ENCODE measurements at places on chromosomes 11 and 22. TPM values are rescaled to one million over a fixed set of nuclear protein-coding genes. Genes with fewer than 3 reads are reported as not detected.

DNA sequence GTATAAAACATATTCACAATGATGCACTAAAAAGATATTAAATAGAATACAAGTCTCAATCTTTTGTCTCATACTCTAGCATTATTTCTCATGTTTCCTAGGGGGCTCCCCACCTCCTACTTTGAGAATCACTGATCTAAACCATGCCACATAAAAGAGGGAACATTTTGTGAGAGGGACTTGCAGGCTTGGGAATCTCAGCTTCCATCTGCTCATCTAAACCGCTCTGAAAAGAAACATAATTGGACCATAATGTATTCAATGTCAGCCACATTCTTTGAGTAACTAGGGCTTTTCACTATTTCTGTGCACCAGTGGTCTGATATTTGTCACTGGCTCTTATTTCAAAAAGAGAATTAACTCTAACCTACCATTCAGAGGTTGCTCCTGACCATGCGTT, 6.4 kb upstream of the CSRP3 start:
- no peak for DNase-seq

DNA sequence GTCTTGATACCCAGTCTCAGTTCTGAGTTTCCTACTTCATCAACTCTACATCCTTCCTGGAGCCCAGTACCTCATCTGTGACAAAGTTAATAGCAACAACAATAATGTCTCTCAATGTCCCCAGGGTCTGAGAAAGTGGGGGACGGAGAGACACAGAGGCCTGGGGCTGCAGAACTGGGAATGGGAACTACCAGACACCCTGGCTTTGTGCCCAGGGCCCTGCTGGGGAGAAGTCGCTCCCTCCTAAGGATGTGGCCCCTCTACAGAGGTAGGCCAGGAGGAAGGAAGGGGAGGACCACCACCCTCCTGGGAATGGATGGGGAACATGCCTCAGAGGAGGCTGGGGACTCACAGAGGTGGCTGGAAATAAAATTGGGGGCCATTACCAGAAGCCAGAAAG, 5.5 kb downstream of the PRG3 start:
- DNase-seq, result no peak

- DNase-seq, result no peak
Measured at GRCh38 chr22:39980596-39980995, 14.2 kb upstream of the FAM83F start.

DNA sequence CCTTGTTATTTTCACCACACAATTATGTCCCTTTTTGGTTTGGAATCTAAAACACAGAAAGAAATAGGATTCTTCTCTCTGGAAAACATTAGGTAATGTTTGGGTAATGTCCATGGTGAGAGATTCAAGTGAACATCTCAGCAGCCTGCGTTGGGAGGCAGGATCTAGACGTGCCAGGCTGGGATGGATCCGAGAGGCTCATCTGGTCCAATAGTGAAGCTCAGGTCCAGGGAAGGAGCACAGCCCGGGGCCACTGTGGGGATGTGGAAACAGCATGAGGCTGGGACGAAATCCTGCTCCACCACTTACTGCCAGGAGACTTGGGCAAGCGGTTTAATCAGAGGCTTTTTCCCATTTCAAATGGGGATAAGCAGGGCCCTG, 109.9 kb downstream of the CSNK2A3 start:
- DNase-seq, result no peak

The RBFOX2 gene
- 0.45 TPM for total RNA-seq

The HTR3A gene
- not detected for total RNA-seq

The TMEM138 gene
- total RNA-seq, result 59.9 TPM

Measured in naive thymus-derived CD4-positive, alpha-beta T cell (primary cell).